H9 (cell line): ENCODE measurements at places on chromosomes 11 and 22.

DNA sequence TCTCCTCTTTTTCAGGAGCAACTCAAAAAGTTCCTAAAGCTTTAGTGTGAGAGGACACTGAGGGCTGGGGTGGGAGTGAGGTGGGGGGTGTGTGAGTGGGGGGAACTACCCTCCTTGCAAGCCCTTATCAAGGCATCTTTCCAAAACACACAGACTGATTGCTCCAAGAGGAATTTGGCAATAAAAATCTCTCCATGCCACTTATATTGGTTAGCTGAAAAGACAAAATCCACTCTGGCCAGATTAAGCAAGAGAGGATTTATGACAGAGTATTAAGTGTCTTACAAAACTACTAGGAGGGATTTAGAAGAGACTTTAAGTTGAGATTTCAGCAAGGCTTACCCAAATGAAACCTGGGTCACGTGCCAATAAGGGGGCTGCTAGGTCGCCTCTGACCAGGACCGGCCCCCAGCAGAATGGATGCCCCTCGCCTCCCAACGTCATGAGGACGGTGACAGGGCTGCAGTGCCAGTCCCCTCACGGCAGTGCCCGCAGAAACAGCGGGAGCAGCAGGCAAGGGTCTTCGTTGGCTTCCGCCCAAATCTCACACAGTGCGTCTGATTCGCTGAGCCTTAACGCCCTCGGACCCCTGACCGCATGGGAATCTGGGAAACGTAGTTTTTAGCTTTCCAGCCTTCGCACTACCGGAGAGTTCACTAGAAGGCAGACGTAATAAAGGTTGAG is 22.1 kb upstream of the CTR9 start:
- peak; percentile 76 for DNase-seq

GRCh38 chr11:124763156-124763947 is 1.3 kb upstream of the ESAM start:
- DNase-seq, result peak; percentile 84

DNA sequence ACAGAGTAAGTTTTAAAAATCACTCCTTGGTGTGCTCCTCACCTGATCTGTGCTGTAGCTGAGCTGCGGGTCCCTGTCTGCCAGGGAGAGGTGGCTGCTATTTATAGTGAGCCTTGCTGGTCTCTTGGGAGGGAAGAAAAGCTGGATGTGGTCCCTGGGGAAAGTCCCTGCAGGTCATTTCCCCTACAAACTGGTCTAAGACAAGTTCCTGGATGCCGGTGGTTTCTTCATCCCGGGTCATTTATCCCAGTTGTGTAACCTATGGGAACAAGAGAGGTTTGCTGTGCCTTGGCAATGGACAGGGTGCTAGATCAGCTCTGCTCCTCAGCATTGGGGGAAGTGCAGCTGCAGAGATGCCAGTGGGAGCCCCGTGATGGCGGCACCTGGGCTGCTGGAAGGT is at the start of gene SAA2:
Gene SAA2 (minus strand): TSS at position 108 of the 400 bp plus-strand sequence. CDS start 657 bp downstream, outside the sequence.
- no peak for DNase-seq

DNA sequence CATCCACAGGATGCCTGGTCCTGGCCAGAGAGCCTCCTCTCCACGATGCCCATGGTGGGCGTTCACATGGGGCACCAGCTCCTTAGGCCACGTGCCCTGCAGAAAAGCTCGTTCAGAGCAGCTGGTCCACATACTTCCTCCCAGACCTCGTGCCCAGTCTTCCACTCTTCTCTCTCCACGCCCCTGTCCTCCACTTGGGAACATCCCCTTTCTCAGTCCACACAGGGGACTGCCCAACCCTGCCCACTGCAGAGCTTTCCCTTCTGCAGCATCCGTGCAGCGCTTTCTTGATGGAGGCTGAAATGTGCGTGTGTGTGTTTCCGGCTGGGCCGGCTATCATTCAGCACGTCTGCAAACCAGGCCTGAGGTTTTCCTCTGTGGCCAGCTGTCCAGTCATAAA is 11.3 kb downstream of the TPCN2 start:
- DNase-seq, result no peak

DNA sequence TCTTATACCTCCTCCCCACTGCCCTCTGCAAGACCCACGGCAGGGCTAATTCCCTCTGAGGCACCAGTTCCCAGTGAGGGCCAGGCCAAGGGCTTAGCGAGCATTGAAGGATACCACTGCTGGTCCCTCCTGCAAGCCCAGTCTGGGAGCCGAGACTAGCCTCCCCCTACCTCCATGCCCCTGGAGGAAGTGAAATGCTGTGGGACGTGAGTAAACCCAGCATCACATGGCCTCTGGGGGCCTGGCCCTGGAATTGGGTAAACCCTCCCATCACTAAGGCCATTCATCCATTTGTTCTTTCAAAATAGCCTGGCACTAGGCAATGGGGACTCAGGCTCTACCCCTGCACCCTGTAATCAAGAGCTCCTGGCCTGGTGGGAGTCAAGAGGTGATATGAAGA is 24.7 kb downstream of the ARAP1 start:
- DNase-seq, result no peak

DNA sequence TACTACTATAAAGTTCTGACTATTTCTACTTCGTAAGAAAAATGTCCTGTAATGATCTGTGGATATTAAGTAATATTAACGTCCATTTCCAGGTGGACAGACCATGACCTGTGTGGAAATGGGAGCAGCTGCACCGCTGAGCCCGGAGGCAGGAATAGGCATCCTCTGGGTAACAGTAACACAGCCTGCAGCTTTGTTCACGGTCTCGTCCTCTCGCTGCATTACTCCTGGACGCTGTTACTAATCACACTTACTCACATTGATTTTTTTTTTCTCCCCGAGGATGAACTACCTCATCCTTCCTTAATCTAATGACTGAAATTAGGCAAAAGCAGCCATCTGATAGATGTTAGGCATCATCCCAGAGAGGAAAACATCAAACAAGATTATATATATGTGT is 345.7 kb upstream of the NARS2 start:
- DNase-seq, result no peak

- no peak for DNase-seq
Observed at GRCh38 chr11:70498171-70498571, 99.8 kb downstream of the CTTN start.

DNA sequence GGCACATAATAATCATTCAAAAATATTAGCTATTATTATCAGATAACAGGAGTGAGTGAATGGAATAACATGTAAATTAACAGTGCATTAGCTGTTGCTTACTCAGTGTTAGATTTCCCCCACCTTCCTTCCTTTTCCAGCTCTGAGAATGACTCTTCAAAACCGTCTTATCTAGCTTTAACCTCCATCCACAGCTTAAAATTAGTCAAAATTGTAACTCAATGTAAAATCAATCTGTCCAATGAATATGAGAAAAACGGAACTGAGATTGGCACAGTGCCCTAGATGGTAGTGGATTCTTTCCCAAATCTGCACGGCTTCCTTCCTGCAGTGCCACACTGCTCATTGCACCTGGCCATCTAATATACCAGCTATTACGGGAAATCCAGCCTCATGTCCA is 156.8 kb upstream of the BDNF start:
- DNase-seq, result no peak

DNA sequence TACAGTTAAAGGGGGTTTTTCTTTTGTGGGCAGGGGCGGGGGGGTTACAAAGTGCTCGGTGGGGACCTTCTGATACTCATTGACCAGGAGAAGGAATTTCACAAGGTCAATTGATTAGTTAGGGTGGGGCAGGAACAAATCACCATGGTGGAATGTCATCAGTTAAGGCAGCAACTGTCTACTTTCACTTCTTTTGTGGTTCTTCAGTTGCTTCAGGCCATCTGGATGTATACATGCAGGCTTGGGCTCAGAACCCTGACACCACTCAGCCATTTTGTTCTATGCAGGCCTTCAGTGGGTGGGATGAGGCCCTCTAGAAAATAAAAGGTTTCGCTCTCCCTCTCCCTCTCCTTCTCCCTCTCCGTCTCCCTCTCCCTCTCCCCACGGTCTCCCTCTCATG is 29.6 kb downstream of the TSPAN32 start:
- no peak for DNase-seq

DNA sequence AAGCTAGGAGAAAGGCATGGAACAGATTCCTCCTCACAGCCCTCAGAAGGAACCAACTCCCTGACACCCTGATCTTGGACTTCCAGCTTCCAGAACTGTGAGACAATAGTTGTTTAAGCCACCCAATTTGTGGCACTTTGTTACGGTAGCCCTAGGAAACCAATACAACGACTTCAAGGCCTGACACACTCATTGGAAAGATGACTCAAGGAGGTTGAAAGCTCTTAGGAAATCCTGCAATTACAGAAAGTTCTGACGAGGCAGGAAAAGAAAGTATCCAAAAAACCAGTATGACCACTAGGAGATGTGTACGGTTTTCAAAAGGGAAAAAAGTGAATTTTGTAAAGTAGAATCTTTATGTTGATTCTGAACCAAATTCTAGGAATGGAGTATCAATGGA is 161.4 kb downstream of the SWAP70 start:
- DNase-seq, result no peak

DNA sequence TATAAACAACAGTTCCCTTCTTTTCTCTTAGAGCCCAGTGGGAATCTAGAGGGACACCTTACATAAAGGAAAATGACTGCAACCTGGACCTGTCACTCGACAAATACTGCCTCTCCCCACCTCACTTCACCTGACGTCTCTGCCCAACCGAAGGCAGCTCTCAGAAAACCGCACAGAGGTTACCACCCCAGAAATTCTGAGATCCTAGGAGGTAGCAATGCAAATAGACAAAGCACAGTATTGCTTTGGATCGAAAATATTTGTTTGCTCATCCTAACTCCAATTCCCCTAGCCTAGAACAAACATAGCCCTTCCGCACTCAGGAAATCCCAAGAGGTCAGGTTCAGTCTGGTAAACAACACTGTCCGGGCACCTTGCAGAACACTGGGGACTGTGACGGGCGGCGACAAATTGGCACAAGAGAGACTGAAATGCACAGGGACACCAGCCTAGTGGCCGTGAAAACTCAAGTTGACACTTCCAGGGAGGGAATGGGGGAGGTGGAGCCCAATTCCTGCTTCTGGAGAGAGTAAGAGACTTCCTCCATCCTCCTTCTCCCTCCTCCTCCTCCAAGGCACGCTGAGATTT is 420 bp upstream of the TRIM44 start:
- no peak for DNase-seq
